ENCODE measurements at places on chromosomes 4 and X. TPM values are rescaled to one million over a fixed set of nuclear protein-coding genes. Genes with fewer than 3 reads are reported as not detected.

The ZMAT1 gene
- 1.1 TPM for total RNA-seq

The IL9R gene
- total RNA-seq, result not detected

The RIPPLY1 gene
- not detected for total RNA-seq

The YY2 gene
- 4.0 TPM for total RNA-seq

All from smooth muscle cell of the pulmonary artery (primary cell).